NCI-H446 (cell line): ENCODE measurements at places on chromosomes 6 and 20.

DNA sequence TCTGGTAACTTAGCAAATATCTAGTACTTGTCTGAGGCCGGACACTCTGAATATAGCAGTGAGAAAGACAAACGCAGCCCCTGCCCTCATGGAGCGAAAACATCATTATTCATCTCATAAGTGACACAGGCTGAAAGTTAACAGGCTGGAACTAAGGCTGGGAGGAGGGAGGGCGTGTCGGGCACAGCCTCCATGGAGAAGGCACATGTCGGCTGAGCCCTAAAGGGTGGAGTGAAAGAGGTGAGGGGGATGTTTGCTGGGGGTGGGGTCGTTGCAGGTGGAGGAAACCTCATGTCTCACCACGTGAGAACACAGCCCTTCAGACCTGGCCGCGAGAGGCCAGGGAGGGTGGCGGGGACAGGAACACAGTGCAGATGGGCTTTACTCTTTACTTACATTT, 108.8 kb upstream of the FOXC1 start:
- DNase-seq = no peak

DNA sequence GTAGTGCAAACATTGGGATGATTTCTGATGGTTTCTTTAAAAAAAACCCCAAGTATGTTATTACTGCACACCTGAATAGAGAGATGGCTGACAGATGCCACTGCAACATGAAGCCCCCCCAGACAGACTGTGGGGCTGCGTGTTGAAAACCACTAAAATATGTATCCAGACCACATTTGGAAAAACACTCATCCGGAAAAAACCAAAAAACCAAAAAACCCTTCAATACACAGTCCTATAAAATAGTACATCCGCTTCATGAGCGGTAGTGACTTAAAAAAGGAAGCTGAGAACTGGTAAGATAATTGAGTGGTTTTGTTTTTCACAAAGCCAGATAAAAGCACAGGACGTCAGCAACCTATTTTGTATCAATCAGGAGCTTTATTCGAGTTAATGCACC, 47.1 kb upstream of the EDN3 start:
- no peak for DNase-seq

- no peak for DNase-seq
Observed at GRCh38 chr20:12372557-12372956, 454.9 kb downstream of the BTBD3 start.

DNA sequence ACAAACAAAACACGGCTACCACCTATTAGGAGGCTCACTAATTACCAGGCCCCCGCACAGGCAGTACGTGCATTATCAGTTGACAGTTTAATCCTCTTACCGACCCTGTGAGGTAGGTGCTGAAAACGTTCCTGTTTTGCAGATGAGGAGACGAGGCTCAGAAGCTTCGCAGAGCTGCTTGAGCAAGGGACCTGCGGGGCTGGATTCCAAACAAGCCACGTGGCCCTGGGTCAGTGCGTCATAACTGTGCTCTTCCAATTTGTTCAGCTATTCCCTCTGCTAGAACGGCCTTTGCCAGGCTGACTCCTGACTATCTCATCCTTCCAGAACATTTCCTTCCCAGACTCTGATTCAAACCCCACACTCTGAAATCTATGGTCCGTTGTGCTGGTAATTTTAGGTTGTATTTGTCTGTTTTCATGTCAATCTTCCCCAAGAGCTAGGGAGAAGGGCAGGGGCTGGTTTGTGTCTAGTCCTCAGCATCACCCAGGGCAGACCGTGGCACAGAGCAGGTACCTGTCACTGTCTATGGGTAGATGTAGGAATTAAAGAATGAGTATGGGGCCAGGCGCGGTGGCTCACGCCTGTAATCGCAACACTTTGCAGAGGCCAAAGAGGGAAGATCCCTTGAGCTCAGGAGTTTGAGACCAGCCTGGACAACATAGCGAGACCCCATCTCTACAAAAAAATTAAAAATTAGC, 28.8 kb upstream of the TLDC2 start:
- DNase-seq = no peak

DNA sequence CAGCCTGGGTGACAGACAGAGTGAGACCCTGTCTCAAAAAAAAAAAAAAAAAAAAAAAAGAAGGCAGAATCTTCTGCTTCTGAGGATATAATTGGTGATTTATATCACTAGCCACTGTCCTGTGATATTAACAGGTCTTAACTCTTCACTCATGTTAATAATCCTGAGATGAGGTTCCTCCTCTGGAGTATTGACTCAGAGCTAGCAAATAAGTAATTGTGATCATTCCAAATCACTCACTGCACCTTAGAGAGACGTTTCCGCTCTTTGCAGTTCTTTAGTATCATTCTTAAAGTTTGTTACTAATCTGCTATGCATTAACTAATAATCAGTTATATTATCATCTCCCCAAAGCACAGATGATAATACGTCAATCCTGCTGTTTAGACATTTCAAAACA, 41.6 kb upstream of the NOX3 start:
- no peak for DNase-seq

DNA sequence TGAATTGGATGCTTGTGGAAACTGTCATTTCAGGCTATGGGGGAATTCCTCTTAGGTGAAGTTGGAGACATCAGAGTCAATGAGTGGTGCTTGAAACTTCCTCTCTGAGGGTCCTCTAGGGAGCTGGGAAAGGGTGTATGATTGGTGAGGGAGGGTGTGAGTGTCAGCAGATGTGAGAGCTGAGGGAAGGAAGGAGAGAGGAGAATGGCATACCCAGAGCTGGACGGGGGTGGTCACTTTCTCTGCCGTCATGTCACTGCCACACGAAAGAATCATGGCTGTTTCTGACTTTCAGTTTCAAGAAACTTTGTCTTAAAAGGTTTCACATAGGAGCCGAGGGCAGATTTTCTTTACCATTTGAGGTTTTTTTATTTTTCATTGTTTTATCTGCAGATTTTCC, 50.3 kb downstream of the DEK start:
- DNase-seq = no peak

DNA sequence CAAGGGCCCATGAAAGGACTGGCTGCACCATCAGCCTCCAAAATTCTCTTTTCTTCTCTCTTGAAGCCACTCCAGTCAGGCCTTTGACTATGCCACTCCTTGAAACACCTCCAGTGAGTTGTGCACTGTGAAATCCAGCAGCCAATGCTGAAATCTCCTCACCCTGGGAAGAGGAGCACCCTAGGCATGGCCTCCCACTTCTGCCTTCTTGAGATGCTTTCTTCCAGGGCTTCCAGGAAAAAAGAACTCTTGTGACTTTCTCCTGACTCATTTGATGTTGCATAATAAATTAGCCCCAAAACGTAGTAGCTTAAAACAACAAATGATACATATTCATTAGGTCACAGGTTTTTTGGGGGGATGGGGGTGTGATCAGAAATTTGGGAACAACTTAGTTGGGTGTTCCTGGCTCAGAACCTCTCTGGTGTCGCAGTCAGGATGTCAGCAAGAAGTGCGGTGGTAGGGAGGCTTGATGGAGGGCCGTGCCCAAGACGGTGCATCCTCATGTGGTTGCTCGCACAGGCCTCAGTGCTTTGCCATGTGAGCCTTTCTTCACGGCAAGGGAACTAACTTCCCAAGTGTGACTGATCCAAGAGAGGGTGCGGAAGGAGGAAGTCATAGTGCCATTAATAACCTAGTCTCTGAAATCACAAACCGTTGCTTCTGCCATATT, 12.1 kb downstream of the NCR2 start:
- no peak for DNase-seq
